Fibroblast of the aortic adventitia (primary cell): ENCODE measurements at places on chromosomes 12 and 14.

DNA sequence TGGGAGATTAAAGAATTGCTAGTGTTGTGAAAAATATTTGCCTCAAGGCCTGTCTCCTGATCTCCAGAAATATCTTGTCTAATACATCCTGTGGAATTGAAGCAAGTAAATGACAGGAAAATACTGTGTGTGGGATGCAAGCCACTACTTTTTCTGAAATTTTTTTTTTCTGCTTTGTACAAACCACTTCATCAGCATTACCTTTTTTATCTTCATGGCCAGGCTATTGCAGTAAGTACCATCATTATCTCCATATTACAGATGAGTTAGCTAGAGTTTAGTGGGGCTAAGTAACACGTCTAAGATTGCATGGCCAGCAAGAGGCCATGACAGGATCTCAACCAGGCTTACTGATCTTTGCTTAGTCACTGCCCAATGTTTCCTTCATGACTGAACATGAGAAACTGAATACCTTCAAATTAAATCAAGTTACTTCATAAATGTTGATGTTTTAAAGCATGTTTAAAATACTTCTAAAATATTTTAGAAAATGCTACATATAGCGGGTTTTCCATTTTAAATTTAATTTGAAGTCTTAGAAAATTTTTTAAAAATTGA is 273.7 kb downstream of the SLC6A15 start:
- DNase-seq, result no peak

DNA sequence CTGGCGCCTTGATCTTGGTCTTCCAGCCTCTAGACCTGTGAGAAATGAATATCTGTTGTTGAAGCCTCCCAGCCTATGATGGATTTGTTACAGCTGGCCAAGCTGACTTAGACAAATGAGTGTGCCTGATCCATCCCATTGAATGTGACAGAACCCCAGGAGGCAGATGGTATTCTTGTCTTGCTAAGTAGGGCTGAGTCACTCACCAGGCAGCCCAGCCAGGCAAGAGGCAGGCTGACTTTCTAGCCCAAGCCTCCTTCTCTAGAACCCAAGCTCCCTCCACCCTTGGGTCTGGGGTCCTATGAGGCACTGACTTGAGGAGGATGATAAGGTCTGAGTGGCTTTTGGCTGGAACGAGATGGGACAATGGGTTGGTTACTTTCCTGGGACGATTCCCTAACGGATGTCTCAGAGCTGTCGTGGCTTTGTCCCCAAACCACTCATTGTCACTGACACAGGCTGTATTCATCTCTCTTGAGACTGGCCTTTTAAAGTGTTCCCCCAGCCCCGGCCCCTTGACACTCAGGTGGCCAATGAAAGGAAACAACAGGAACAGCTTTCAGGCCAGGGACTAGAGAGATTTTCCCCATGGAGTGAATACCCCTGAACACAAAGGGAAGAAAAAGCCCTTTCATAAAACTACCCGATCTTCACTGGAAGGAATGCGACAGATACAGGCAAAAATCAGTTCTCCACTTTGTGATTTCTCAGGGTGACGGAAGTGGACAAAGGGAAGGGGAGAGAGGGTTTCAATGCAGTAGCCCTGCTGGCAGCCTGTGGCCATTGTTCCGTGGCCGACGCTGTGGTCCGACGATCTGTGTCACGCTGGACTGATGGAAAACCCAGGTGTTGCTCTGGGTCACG is 264.2 kb downstream of the AACS start:
- no peak for DNase-seq

DNA sequence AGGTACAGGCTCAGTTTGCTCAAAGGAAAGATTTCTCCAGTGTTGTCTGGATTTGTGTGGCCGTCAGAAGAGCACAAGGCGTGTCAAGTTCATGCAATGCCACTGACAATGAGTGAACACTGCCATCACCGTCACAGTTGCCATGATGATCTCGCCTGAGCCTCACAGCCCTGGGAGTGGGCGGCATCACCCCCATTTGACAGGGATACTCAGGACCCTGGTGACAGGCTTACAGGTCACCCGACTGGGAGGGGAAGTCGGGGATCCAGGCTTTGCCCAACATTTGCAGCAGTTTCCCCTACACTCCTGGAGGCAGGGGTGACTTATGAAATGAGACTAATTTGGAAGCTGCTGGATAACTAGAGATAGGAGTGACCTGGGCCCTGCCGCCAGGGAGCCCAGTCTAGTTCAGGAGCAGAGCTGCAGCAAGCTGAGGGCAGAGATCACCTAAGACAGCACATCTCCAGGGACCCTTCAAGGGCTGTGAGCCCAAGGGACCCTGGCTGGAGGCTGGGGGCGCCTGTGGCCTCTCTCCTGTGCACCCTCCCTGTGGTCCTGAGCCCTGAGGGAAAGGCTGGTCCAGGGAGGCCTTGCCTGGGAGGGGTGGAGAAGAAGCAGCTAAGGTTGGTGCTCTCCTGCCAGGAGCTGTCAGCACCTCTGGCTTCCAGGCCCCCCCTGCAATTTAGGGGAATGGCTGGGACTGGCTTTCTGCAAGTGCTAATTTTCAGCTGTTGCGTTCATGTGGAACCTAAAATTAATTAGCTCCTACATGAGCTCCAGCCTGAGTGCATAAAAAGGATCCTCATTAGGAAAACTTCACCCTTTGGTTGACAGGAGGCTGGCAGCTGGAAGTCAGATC is 32.4 kb upstream of the BEGAIN start:
- DNase-seq, result no peak

- no peak for DNase-seq
Observed at GRCh38 chr14:64680714-64681065, 23.5 kb upstream of the PLEKHG3 start.

DNA sequence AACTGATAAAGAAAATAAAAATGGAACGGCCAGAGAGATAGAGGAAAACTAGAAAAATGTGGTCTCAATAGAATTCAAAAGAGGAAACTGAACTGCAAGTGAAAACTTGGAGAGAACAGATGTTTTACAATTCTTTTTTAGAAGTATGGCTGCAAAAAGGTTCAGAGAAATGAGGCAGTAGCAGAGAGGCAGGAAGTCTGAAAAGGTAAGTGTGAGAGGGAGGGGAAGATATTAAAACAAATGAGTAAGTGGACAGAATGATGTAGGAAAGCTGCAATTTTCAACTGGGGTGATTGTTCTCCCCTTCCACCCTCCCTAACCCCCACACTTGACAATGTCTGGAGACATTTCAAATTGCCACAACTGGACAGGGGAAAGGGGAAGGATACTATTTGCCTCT is 12.9 kb downstream of the BTBD7 start:
- no peak for DNase-seq

DNA sequence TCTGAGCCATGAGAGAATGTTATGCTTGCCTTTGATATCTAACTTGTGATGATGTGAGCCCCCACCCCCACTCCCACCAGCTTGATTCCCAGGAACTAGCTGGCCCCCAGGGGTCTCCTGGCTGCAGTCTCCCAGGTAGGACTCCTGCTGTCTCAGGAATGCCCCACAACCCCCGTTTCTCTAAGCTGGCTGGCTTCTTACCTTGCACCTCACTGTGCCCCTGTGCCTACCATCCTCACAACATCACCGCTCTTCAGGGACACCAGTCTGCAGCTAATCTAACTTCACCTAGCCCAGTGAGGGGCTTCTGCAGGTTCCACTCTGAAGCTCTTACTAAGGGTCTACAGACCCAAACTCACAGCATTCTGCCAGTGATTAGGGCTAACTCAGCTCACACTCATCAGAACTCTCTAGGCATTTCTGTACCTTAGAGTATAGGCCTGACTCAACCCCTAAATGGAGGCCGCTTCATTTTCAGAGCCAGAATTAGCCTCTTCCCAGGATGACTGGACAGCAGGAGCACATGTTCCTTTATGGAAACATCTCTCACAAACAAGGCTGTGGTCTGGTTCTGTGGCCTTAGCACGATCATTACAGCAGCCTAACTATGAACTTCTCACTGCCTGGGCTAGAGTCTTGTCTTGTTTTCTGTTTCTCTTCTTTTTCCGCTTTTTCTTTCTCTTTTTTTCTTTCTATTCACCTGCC is 72.8 kb upstream of the IFNG-AS1 start:
- no peak for DNase-seq
